ENCODE measurements at places on chromosomes 13 and 19.

DNA sequence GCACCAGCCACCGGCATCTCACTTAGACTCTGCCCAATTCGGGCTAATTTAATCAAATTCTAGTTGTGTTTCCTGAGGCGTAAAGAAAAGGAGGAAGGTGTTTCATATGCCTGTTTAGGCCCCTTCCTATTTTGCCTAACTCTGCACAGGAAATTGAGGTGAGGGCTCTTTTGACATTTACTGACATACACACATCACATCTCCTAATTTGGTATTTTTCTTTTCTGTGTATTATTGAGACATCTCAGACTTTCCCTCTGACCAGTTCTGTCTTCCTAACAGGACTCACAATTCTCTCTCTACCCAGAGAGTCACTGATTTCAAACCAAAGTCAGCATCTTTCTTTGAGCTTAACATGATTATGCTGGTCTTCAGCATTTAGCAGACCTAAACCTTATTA lies 7.9 kb downstream of the CEACAM3 start:
- no peak for DNase-seq

DNA sequence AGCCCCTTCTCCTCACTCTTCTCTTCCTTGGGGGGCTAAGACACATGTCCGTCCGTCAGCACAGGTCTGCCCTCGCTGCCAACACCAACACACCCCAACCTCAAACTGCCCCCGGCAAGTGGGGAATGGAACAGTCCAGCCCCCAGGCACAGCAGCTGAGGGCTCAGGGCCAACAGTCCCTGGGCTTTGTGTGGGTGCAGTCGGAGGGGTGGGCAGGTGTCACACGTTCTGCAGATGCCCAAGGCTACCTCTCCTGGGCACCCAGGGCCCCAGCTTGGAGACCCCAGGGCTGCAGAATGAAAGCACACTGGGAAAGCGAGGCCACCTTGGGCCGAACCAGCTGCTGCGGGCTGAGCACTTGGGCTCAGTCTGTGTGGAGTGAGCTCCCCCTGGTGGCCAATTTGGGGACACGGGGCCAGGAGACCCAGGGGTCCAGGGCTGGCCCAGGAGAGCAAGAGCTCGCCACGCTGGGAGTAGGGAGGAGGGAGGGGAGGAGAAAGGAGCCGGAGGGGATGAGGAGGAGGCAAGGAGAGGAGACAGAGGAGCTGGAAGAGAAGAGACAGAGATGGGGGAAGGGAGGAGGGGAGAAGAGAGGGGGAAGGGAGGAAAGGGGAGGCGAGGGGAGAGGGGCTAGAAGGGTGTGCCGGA lies 14.0 kb upstream of the ATP8B3 start:
- no peak for DNase-seq

DNA sequence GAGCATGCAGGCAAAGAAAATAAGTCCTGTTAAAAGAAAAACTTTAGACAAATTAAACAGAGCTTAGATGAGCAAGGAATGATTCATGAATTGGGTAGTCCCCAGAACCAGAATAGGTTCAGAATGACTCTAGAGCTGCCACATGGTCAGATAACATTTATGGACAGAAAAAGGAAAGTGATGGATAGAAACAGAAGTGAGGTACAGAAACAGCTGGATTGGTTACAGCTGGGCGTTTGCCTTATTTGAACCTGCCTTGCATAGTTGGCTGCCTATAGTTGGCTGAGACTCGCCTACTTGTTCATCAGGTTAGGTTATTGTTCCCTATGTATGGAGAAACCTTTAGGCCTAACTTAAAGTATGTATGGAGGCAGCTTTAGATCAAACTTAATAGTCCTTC lies 35.4 kb downstream of the WDFY2 start:
- no peak for DNase-seq

- no peak for DNase-seq
Observed at GRCh38 chr13:40665126-40666044, 1.1 kb downstream of the FOXO1 start.

GRCh38 chr19:47049307-47049700 lies 880 bp upstream of the TMEM160 start:
- no peak for DNase-seq

DNA sequence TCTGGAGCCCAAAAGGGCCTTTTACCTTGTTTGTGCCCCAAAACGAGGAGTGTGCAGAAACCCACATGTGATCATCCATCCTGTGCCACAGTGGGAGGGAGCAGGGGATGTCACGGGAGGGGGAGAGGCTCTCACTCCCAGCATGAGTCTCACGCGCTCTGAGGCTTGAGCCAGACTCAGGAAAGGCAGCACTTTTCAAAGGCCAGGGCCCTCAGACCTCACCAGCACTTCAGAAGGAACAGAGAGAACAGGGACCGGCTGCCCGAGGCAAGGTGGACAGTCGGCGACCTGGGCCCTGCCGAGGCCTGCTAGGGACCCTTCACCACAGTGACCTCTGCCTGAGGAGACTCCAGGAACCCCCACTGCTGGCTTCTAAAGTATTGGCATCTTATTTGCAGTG lies 71.7 kb upstream of the WASF3 start:
- no peak for DNase-seq

GRCh38 chr13:87779426-87779825 lies 108.3 kb downstream of the SLITRK5 start:
- no peak for DNase-seq

DNA sequence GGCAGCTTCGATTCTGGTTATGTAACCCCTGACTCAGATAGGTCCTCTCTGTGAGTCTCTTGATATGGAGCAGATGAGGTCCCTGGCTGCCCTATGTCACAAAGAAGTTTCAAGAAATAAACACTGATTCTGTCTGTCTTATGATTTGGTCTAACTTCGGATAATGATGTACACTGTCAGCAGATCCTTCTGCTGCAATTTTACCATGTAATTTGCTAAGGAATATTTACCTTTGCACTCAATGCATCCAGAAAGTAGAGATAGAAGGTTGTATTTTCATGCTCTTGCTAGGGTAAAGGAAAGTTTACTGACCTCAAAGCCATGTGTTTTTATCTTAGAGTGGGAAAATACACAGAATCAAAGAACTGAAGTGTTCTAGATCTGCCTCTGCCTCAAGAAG lies 98.2 kb downstream of the KLF5 start:
- no peak for DNase-seq

- peak; percentile 43 for DNase-seq
Observed at GRCh38 chr13:83879431-83880171, 2.7 kb downstream of the SLITRK1 start.

GRCh38 chr13:60924856-60925255 lies 490.8 kb downstream of the PCDH20 start:
- no peak for DNase-seq
